ENCODE measurements at places on chromosomes 4 and X.

GRCh38 chr4:100060765-100061416 lies 110.8 kb upstream of the H2AZ1 start:
- no peak for DNase-seq

- DNase-seq: no peak
Observed at GRCh38 chr4:171031338-171031737, 781.9 kb upstream of the GALNTL6 start.

DNA sequence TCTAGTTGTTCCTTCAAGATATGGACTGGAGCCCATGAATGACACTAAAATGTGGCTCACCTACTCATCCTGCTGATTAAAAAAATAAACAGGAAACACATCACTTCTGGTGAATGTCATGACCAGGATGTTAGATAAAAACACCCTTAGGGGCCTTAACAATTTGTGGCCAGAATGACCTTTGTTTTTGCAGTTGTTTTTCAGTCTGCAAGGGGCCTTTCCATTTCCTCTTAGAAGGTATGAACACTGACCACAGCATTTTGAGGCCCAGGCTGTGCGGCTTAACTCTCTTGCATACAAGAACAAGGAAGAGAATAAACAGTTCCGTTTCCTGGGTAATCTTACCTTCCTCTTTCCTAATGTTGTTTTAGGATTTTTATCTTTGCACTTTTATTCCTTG lies 113.2 kb downstream of the IL1RAPL2 start:
- no peak for DNase-seq

DNA sequence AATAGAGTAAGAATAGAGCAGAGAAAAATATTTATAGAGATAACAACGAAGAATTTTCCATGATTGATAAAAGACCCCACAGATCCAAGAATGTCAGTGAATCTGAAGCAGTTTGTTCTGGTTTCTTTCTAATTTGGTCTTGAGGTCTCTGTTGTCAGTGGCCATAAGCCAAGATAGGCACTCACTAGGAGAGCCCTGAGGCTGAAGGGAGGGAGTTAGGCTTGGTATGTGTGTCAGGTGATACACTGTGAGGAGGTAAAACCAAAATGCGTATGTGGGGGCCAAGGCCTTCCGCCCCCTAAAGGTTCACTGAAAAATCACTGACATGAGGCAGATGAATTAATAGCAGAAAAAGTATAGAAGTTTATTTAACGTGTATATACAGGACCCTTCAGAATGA lies 382.3 kb upstream of the HTR2C start:
- no peak for DNase-seq

- no peak for DNase-seq
Observed at GRCh38 chr4:189322426-189322825, 618.2 kb upstream of the FRG1 start.

Measured in skeletal muscle cell (primary cell).